ENCODE measurements at places on chromosomes 11 and 22.

- DNase-seq = no peak
These were observed 22.6 kb downstream of the ETS1 start for GRCh38 chr11:128564642-128565245.

DNA sequence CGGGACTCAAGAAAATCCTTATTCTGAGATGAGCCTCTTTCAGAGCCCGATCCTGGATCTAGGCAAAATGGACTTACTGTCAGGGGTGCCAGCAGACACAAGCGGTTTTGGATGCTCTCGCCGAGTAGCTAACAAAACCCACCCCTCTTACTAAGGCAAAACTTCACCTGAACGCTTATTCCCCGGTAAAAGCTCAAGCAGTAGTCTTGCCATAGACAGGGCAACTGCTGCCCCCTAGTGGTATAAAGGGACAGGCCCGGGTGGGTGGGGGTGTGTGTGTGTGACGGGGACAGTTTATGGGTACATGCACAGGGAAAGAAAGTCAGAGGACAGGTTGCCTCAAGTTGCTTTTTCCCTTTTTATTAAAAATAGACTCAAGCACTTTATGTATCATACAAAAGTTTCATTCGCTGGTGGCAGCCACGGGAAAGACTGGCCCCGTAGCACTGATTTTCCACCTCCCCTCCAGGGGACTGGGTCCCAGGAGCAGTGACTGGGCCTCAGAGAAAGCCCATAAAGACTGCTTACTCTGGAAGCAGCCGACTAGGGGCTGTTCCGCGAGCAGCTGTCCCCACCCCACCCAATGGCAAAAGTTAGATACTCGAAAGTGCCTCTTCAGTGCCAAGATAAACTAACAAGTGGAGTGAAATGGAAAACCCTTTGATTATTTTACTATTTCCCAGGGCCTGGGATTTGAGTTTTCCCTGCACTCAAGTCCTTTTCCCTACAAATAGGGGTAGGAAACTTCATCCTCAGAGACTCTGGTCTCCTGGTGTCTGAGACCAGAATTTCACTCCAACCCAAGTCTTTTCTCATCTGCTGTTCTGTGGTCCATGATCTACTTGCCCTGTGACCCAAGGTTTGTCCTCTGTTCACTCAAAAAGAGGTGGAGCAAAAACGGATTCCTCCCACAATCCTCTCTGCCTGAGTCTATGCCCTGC is 4.7 kb downstream of the YPEL4 start:
- peak; percentile 74 for DNase-seq

DNA sequence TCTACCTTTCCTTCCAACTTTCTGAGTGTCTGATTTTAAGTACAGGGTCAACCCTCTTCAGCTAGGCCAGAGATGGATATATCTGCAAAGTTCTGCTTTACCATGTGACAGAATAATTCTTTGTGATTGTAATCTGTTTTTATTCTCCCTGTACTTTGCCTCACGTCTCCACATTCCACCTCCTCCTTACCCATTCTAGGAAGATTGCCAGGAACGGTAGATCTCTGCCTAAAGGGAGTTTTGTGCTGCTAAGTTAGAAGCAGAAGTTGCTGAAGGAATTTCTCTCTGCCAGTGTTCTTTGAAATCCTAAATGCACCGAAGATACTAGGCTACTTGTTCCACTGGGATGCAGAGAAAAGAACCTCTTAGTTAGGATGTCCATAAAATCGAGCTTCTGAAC is 20.7 kb upstream of the FAM181B start:
- DNase-seq = no peak

- DNase-seq = no peak
These were observed 87.7 kb downstream of the CHST1 start for GRCh38 chr11:45577752-45578151.

GRCh38 chr22:38819387-38819940 is 24.4 kb downstream of the NPTXR start:
- DNase-seq = no peak

All from central memory CD8-positive, alpha-beta T cell (primary cell).